ENCODE measurements at places on chromosomes 12 and 14.

- no peak for DNase-seq
Measured at GRCh38 chr14:95686935-95687334, 709 bp downstream of the TCL1B start.

- DNase-seq: no peak
Measured at GRCh38 chr14:91506226-91506625, 3.9 kb downstream of the PPP4R3A start.

DNA sequence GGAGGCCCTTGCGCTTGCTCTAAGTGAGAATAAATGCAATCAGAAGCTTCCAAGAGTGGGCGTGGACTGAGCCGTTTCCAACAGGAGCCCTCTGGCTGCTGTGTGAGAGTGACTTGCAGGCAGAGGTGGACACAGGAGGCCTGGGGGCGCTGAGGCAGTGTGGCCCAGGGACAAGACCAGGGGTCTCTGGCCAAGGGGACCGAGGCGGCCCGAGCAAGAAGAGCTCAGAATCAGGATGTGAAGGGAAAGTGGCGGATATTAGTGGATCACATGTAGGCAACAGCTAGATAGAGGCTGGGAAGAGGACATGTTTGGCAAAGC is 8.6 kb downstream of the RIMBP2 start:
- DNase-seq: no peak

DNA sequence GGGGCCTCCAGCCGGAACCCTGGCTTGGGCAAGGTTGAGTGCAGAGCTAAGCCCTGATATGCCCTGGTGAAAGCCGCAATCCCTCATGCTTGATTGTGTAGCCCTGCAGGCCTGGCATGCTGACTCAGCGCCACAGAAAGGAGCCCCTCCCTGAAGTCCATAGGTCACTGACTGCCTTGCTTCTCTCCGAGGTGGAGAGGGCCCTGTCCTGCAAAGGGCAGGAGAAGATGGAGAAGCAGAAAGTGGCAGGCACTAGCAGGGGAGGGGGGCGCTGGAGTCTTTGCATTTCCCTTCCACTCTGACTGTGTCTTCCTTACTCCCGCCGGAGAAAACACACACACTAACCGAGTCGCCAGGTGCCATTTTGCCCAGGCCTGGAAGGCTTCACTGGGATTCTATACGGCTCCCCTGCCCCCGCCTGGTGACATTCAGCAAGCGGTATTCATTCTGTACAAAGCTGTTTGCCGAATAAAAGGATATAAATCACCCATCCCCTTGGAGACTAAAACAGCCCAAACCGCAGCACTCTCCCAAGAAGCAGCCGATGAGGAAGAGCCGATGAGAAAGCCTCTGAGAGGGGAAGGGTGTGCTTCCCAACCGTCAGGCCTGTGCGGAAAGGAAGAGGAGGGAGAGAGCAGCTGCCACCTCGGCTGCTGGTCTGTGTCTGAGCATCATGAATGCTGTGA is 69.8 kb downstream of the SLC6A12 start:
- peak; percentile 18 for DNase-seq

- DNase-seq: no peak
Measured at GRCh38 chr12:50243507-50243906, 39.8 kb downstream of the LIMA1 start.

GRCh38 chr12:132475304-132476037 is 14.5 kb upstream of the FBRSL1 start:
- DNase-seq: no peak

DNA sequence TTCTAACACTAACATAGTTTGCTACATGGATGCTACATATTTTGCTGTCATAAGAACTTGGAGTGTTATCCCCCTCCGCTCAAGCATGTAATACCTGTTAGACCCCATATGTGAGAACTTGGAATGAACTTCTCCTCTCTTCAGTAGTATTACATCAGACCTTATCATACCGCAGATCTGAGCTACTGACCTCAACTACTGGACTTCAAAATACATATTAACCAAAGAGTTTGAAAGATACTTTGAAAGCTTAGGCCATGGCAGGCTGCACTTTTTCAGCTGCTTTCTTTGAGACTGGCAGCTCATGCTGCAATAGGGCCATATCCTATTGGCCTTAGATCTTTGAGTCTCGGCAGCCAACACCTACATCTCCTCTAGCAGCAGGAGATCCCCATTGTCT is 74.8 kb downstream of the EEA1 start:
- no peak for DNase-seq

DNA sequence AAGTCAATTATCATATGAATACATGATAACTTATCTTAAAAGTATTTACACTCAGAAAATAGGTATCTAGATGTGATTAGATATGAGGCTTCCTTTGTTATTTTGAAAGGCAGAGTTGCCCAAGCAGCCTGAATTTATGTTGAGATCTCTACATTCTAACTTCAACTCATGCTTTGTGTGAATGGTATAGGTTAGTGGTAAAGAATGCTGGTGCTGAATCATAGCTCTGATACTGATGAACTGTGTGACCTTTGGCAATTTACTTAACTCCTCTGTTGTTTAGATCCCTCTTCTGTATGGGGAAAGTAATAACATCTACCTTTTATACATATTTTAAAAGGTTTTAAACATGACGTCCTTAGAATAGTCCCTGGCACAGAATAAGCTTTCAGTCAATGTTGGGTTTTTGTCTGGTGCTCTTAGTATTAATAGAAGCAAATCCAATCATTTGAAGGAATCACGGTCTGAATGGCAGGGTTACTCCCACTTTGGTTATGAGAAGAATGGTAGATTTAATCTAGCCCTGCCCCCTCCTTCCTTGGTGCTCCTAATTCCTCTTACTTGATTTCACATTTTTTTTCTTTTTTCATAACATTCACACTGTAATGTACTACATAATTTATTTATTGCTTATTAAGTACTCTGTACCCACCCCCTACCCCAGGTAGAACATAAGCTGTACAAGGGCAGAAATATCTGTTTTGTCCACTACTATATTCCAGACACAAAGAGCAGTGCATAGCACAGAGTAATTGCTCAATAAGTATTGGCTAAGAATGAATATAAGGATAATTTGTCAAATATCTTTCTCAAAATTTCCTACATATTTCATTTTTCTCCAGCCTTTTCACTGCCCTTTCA is 203.3 kb upstream of the KRR1 start:
- no peak for DNase-seq

DNA sequence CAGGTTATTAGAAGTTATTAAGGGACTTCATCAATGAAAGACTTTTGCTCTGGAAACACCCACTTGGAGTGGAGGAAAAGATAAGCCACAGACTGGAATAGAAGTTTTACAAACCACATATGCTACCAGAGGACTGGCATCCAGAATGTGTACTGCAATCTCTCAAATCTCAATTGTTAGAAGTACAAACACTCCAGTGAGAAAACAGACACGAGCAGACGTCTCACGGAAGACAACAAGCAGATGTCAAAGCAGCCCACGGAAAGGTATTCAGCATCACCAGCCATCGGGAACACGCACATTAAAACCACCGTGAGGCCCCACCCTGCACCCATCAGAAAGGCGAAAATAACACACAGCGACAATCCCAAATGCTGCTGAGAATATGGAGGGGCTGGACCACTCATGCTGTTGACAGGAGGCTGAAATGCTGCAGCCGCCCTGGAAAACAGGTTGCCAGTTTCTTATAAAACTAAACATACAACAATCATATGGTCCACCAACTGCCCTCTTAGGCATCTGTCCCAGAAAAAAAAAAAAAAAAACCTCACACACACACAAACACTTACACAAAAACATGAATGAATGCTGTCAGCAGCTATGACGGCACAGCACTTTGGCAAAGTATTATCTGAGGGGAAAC is 131.9 kb upstream of the SFSWAP start:
- DNase-seq: no peak

- no peak for DNase-seq
Measured at GRCh38 chr12:105713606-105714305, 383.3 kb downstream of the C12orf75 start.

DNA sequence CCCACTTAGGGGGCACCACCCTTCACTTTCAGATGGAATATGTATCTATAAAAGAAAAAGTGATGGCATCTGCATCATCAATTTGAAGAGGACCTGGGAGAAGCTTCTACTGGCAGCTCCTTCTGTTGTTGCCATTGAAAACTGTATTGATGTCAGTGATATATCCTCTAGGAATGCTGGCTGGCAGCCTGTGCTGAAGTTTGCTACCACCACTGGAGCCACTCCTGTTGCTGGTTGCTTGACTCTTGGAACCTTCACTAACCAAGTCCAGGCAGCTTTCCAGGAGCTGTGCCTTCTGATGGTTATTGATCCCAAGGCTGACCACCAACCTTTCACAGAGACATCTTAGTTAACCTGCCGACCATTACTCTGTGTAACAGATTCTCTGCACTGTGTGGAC is 44.7 kb downstream of the RIMKLB start:
- DNase-seq: peak; percentile 17

- DNase-seq: no peak
Measured at GRCh38 chr12:106412563-106412962, 55.0 kb downstream of the POLR3B start.

DNA sequence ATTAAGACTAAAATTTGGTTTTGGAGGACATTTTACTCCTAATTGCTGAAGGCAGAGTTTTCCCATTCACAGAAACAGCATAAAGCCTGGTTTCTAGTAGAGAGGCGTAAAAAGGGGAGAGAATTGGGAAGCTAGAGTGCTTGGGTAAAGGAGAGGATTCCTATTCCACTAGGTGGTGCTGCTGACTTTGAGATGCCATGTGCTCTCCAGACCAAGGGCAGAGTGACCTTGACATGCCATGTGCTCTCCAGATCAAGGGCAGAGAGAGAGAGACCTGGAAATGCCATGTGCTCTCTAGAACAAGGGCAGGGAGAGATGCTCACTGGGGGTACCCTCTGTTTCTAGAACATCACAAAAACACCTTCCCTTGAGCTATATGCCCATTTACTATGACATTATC is 176.2 kb upstream of the PDZRN4 start:
- DNase-seq: peak; percentile 3

DNA sequence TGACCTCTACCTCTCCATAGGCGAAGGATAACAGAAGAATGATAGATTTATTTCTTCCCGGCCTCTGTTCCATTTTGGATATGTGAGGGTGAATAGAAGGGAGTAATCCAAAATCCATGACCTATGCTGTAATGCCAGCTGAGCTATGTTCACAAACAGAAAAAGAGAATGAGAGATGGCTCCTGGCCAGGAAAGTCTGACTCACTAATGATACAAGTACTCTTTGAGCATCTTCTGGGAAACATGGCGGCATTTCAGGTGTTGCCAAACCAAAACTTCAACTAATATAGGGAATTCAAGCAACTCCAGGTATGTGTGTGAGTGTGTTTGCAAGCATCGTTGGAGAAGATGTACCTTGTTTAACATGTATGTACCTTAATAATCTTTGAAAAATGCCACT is 55.1 kb downstream of the MED13L start:
- peak; percentile 53 for DNase-seq

- no peak for DNase-seq
Measured at GRCh38 chr14:66482873-66483272, 3.3 kb upstream of the CCDC196 start.

DNA sequence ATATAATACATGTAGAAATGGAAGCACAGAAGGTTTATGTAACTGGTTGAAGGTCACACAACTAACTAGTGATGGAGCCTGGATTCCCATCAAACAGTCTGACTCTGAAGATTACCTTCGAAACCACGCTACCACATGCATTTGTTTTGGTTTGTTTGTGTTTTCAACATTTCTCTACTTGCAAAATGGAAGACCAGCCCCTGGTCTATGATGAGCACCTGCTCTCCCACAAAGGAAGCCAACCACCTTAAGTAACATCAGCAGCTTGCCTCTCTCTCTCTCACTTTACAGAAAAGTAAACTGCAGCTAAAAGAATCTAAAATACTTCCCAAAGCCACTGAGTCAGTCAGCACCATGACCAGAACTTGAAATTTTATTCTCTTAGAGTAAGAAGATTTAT is 186.9 kb upstream of the TMPO start:
- no peak for DNase-seq
